Mesenteric fat pad (tissue), 1 donor: ENCODE measurements at places on chromosomes 2 and 18. TPM values are rescaled to one million over a fixed set of nuclear protein-coding genes. Genes with fewer than 3 reads are reported as not detected.

The DLX1 gene
- 0.19 TPM for total RNA-seq

The ALK gene
- 1.0 TPM for total RNA-seq

The UGT1A7 gene
- 0.80 TPM for total RNA-seq

The ACVR1C gene
- 44.9 TPM for total RNA-seq

The GPATCH11 gene
- total RNA-seq: 16.2 TPM

GRCh38 chr2:168858146-168858545, 32.1 kb downstream of the SPC25 start:
- no peak for DNase-seq

- no peak for DNase-seq
Observed at GRCh38 chr2:133829450-133830020, 261.3 kb upstream of the NCKAP5 start.

DNA sequence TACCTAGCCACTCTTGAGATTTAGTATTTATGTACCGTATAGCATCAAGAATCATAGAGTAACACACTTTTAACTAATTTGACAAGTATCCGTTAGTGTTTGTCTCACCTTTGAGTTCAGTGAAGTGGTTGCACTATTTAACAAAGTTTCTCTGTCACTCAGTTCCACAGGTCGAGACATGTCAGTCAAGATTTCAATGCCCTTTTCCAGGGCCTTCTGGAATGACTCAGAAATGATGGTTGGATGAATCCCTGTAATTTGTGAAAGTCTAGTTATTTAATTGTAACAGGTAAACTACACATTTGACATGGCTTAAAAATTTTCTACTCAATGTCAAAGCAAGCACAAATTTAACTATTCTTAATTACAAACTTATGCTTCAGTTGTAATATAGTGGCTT, 9.7 kb downstream of the CCT4 start:
- DNase-seq: no peak

DNA sequence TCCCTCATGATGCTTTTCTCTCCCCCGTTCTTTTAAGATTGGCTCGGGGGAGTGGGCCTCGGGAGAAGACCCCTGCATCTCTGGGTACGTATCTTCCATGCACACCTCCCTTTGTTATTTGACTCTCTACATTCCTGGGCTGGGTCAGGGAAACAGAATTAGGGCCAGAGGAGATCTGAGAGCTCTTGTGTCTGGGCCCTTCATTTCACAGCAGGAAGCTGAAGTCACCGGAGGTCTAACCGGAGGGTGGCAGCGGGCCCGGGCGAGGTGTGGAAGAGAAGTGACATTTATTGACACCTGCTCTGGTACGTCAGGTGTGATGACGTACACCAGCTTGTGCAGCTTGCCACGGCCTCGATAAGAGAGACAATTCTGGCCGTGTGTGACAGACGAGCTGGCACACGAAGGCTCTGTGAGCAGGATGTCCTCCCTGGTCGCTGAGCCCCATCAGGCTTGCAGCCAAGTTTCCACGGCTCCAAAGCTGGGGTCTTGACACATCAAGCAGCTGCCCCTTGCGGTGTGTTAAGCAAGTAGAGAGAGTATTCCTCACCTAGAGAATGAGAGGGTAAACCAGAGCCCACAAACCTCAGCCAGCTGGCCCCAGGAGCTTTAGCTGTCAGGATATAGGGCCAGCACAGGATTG, 30.4 kb downstream of the TOGARAM2 start:
- no peak for DNase-seq

- no peak for DNase-seq
Observed at GRCh38 chr2:158845859-158846258, 50.7 kb downstream of the DAPL1 start.

GRCh38 chr2:222193328-222193983, 105.3 kb downstream of the PAX3 start:
- no peak for DNase-seq

GRCh38 chr18:74278983-74279382, 12.8 kb downstream of the CYB5A start:
- no peak for DNase-seq
